ENCODE measurements at places on chromosomes 4 and X.

DNA sequence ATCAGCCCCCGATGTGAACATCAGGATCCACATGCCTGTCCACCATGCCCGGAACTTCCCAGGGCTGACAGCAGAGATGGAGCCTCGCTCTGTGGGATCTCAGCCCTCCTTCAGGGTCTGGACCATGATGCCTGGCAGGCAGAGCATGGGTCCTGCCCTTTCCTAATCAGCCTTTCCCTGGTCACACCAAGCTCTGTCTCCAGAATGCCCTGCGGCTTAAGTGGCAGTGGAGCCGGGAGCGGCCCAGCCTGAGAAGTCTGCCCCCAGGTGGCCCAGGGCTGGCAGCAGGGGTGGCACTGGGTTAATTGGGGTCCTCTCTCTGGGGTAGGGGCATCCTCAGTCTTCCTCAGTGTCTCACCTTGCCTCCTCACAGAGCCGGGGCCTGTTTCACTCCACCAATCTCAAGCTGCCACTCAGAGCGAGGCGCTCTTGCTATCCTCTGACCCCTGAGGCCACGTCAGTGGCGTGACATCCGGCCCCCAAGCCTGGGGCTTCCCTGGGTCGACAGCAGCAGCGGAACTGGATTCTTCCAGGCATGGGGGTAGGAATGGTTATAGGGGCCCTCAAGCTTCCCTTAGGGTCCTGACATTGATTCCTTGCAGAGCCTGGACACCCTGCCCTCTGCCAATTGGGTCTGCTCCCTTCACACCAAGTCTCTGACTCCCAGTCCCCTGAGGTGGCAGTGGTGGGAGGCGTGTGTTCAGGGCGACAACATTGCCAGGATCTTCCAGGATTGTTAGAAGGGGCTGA lies 20.8 kb upstream of the TMEM185A start:
- no peak for DNase-seq

DNA sequence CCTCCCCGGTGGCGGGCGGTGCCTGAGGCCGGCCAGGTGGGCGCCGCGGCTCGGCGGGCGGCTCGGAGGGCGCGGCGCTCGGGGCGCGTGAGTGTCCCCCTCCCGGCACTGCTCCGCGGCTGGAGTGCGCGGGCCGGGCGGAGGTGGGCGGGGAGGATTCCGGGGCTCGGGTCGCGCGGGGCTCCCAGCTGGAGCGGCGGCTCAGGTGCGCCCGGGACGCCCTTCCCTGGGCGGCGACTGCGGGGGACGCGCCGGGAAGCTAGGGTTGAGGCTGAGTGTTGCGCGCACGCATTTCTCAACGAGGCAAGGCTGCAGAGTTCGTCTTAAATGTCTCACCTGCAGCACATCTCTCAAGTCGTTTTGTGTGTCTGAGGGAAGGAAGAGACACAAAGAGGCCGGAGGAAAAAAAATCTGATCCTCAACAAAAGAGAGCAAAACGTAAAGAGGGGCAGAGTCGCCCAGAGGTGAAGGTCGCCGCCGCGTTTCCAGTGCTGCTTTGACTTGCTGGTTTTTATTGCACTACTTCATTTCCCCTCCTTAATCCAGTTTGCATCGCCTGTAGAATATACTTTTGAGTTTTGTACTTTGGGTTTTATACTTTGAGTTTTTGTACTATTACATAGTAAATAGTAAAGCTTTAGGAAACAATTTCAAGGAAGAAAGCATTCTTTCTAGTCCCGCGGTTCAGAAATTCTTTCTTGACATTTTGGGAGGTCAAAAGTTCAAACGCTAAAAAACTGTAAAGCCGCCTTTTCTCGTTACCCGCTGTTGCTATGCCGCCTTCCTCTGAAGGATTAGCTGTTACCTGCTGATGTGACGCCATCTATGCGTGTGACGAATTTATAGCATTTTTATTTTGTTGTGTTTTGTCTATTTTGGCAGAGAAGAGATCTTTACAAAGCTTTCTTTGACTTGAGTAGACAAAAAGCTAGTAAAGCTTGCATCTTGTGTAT lies 106.5 kb upstream of the STOX2 start:
- DNase-seq: no peak

DNA sequence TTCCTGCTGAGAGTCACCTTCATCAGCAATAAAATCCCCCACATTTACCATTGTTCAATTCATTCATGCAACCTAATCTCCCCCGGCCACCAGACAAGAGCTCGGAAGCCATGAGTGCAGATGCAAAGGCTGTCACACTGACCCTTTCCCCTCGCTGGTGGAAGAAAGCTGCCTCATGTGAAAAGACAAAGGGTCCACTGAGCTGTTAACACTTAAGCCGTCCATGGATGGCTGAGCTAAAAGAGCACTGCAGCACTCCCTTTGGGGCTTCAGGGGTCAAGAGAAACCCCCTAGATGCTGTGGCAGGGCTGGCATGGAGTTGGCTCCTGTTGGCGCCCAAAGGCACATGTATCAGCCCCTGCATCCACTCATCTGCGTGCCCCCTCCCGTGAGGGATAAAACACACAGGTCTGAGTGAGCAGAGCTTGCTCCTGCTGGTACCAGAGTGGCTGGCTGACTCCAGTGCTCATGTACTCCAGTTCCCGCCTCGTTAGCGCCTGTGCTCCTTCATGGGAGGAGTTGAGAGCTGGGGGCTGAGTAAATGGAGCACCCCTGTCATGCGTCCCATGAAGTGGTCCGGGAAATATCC lies 216.5 kb downstream of the PDHA2 start:
- no peak for DNase-seq

DNA sequence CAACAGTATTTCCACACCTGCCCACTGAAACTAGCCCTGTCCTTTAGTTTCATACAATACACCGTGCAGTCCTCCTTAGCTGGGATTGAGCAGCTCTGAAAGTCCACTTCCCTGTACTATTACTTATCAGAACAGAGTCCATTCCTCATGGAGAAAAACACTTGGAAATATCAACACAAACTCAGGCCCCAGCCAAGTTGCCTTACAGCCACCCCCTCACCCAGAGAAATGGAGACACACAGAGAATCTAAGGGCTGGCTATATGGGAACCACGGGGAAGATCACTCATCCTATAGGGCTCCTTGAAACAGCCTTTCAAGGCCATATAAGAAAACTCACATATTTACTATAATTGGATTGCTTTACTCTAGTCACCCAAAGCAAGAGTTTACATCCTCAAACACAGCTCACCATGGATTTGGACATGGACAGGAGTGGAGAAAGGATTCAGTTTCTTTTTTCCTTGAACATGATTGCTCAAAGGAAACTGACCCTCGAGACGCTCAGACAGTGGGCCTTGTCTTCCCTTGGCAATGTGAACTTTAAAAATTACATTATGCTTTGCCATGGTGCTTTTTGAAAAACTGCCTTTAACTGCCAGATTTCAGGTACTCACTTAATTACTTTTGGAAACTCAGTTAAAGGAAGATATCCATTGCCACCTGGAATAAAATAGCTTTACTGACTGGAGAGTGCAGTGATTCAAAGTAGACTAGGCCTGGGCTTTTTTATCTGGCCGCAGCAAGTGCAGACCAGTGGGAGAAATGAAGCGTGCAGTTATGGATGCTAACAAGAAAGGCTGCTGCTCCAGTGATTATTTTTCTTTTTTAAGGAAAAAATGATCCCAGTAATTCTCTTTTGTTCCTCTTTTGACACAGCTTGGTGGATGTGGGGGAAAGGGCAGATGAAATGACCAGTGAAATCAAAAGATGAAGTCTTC lies 1.6 kb downstream of the SCARB2 start:
- no peak for DNase-seq

GRCh38 chrX:55149242-55149641 lies 60.4 kb downstream of the PAGE2 start:
- no peak for DNase-seq

DNA sequence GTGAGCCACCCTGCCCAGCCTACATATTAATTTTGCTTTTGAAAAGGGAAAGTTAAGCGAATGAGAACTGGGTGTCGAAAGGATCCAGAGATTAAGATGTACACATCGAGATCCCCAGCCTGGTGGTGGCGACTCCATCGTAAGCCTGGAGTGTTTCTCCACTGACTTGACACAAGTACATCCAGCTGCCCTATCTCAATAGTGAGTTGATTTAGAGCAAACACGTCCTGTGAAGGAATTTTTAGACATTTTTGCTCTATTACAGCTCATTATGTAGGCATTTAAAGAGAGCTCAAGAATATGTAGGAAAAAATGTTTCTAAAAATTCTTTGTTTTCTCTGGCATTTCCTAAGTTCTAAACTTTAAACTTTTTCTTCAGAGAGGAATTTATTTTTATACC lies 11.7 kb upstream of the CLDN34 start:
- DNase-seq: no peak

- DNase-seq: no peak
Observed at GRCh38 chr4:156933633-156934258, 37.9 kb downstream of the PDGFC start.

DNA sequence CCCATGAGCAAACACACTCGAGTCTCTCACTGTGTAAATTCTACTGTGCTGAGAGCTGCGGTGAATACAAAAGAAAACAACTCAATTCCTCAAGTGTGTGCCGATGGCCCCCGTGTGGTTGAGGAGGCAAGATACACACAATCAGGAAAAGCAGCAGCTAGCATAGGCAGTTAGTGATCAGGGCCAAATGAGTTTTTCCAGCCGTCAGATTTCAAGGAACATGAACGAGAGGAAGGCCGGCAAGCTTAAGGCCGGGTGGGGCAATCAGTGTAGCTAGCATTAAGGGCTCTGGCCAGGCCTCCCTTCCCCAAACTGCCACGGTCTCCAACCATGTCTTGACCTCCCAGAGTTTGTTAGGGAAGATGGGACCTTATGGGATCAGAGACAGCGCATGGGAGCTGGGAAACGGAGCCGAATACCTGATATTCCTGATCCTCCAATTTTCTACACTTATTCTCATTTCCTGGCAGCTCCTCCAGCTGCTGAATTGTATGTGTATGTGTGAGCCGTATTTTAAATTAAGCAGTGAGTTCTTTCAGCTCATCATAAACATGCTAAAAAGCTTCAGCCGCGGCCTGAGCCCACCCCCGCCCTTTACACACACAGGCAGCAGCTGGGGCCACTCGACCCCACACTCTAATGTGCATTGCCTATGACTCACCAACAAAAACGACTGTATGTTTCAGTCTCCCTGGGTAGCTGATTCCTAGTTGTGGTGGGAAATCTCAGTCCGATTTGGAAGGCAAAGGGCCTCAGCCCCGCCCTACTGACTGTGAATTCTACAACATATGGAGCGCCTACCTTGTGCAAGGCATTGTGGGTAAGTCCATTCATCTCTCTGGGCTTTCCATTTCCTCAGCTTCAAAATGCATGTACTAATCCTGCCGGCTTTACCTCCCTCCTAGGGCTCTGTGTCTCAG lies 59.9 kb downstream of the RTL9 start:
- DNase-seq: no peak

DNA sequence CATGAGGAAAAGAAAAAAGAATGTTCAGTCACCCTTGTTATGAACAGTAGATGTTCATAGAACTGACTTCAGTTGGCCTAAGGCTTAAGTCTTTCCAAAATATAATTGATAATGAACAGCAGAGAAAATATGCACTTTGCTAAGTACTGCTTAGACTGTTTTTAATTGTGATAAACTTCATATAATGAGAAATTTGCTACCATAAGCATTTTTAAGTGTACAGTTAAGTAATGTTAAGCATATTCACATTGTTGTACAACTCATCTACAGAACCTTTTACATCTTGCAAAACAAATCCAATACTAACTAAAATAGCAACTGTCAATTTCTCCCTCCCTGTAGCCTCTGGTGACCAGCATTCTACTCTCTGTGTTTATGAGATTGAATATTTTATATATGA lies 792.2 kb upstream of the LCORL start:
- no peak for DNase-seq

GRCh38 chr4:2393353-2394270 lies 24.8 kb downstream of the ZFYVE28 start:
- no peak for DNase-seq

- DNase-seq: no peak
Observed at GRCh38 chr4:108003982-108004515, 14.4 kb downstream of the HADH start.

- DNase-seq: peak; percentile 3
Observed at GRCh38 chrX:24465532-24465865, 413 bp downstream of the PDK3 start.

DNA sequence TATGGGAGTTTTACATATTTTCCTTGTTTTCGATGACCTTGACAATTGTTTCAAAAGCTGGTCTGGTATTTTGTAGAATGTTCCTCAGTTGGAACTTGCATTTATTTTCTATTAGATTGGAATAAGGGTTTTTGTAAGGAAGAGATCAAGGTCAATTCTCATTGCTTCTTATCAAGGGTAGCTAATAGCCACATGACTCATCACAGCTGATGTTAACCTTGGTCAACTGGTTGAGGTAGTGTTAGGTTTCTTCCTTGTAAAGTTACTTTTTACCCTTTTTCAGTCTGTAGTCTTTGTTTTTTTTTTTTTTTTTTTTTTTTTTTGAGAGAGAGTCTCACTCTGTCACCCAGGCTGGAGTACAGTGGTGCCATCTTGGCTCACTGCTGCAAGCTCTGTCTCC lies 257.2 kb downstream of the SNCA start:
- DNase-seq: no peak

DNA sequence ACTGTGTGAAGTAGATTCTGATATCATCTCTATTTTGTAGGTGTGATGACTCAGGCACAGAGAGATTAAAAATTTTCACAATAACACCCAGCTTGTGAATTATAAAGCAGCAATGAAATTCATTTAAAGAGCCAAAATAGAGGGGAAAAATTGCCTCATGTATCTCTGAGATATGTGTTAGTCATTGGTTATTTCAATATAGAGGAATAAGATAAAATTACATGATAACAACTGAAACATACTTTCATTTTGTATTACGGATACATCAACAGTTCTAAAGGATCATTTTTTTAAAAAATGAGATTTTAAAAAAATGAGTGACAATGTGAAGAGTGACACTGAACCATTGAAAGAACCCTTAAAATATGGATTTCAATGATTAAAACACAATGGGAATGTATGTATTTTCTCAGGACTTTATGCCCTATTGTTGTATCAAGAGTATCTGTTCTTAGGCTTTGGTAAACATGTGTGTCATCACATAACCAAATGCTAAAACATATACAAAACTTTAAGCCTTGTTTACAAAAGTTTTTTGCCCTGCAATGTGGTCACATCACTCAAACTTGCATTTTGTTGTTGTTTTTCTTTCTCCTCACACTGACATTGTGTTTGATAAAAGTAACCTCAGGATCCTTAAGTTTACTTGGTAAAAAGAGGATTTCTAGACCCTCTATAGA lies 221.3 kb downstream of the ANTXR2 start:
- no peak for DNase-seq

- DNase-seq: no peak
Observed at GRCh38 chrX:109685656-109686078, 47.4 kb downstream of the ACSL4 start.

- no peak for DNase-seq
Observed at GRCh38 chr4:32161392-32161791, 1441.2 kb downstream of the PCDH7 start.

Measured in activated T-helper 1 cell treated with anti-CD3 and anti-CD28 coated beads, Interleukin-2, amount 50 U/mL, for 16 hours (primary cell).